Stimulated activated CD4-positive, alpha-beta T cell treated with anti-CD3 and anti-CD28 coated beads, TNF-alpha, amount 100 ng/mL, for 4 hours (primary cell): ENCODE measurements at places on chromosomes 1 and 21.

GRCh38 chr21:44911384-44912157, 9.1 kb downstream of the ITGB2 start:
- no peak for DNase-seq

DNA sequence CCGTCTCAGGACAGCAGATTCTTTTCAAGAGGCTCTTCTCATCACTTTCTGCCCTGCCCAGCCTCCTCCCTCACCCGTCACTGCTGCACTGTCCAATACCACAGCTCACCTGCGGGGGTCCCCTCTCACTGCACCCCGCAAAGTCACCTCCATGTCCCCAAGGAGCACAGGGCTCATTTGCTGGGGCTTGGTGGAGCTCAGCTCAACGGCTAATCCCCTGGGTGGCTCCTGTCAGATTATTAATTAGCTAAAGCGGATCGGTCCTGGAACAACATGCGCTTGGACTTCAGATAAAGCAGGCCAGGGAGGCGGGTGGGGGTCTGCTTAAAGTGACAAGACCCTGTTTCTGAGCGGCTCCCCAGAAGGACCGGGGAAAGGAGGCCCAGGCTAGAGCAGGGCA, 43.1 kb downstream of the CASZ1 start:
- DNase-seq = no peak

- no peak for DNase-seq
These were observed 9.4 kb upstream of the OR2M2 start for GRCh38 chr1:248165186-248165585.

GRCh38 chr1:3663999-3664699, 11.8 kb downstream of the TP73 start:
- no peak for DNase-seq

DNA sequence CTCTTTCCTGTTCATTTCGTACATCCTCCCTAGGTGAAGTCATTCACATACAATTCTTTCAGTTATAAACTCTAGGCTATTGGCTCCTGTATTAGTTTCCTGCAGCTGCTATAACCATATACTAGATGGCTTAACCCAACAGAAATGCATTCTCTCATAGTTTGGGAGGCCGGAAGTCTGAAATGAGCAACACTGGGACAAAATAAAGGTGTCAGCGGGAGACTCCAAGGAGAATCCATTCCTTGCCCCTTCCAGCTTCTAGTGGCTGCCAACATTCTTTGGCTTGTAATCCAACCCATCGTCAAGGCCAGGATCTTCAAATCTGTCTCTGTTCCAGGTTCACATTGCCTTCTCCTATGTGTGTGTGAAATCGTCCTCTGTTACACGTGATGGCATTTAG, 71.3 kb downstream of the TOR3A start:
- DNase-seq = no peak

- DNase-seq = no peak
These were observed 1.5 kb downstream of the EIF3I start for GRCh38 chr1:32223683-32224082.

- no peak for DNase-seq
These were observed 1.0 kb downstream of the LEPR start for GRCh38 chr1:65421351-65422025.

DNA sequence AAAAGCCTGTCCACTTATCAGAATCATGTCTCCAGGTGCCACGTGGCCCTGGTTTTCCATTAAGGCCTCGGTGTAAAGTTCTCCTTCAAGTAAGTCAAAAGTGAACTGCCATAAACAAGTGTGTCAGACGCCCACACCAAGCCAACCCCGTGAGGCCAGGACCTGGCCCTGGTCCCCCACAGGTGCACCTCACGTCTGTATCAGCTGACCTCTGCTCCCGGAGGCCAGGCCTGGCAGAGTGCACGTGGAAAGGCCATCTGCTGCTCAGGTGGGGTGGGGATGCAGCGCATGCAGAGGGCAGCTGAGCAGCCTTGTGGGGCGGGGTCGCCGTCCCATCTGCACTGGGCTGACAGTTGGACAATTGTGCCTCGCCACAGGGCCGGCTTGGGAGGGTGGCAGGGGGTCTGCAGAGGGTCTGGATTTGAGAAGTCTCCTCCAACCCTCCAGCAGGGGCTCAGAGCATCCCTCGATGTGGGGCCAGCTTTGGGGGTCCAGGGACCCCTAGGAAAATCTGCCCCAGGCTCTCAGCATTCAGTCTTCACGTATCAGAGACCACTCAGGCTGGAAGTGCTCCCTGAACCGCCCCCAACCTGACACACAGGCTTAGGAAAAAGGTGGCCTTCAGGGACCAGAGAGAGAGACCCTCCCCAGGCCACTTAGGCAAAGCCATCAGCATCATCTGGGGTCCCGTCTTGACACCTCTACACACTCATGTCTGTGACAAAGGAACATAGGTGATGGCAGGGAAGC, 3.0 kb downstream of the SLC19A1 start:
- no peak for DNase-seq

DNA sequence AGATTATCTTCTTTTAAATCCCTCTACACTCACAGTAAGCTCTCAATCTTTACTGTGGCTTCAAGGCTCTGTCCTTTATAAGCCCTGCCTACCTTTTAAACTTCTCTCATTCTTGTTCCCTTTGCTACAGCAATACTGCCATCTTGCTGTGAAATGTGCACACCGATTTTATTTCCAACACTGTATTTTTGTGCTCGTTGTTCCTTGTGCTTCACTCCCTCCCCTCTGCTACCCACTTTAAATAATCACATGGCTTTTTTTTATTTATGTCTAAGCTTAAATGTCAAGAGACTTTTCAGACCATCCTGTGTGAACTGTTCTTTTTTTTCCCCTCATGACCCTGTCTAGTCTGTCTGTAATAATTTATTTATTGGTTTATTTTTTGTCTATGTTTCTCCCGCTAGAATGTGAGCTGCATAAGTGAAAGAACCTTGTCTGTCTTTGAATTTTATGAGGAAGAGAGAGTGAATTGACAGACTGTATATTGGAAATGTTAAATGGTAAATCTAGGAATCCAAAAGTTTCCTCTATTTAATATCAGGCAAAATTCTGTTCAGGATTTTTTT, 45.7 kb downstream of the ABCD3 start:
- DNase-seq = no peak

- DNase-seq = no peak
These were observed 52.0 kb downstream of the TRIM11 start for GRCh38 chr1:228354390-228355320.

DNA sequence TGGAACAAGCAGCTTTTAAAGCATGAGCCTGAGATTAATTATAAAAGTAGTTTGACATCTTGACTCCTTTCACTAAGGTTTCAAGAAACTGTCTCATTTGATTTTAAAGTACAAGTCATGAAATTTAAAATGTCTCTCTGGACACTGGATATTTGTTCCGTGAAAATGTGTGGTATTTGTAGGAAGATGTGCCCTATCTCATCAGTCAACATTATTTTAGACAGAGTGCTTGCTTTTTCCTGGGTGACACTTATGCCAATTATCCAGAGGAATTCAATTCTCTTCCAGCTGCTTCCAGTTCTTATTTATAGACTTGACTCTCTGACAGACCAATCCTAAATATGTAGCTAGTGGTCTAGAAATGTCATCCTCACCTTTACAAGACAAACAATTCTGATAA, 300.4 kb downstream of the PLA2G4A start:
- no peak for DNase-seq

DNA sequence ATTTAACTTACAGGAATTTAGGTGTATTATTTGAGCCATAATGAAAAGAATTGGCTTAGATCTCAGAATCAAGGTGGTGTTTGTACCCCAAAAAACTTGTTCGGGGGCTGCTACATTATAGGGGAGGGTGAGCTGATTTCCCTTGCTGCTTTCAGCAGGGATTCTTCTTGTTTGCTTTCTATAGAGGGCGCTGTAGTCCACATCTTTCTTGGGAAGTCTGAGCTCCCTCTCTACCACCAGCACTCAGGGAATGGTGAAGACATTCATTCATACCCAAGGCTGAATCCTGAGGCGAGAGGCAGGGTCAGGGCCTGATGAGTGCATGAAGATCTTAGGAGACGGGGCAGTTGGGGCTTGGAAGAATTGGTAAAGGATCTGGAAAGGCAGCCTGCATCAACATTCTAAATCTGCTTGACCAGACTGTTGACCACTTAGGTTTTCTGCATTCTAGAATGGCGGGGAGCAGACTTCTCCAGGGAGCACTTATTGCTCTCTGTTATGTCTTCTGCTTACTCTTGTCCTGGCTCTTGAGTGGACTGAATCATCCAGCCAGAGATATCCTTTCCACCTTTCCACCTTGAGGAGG, 18.9 kb downstream of the SPATA46 start:
- no peak for DNase-seq

GRCh38 chr1:84425150-84425896, 27.0 kb downstream of the DNASE2B start:
- DNase-seq = no peak

DNA sequence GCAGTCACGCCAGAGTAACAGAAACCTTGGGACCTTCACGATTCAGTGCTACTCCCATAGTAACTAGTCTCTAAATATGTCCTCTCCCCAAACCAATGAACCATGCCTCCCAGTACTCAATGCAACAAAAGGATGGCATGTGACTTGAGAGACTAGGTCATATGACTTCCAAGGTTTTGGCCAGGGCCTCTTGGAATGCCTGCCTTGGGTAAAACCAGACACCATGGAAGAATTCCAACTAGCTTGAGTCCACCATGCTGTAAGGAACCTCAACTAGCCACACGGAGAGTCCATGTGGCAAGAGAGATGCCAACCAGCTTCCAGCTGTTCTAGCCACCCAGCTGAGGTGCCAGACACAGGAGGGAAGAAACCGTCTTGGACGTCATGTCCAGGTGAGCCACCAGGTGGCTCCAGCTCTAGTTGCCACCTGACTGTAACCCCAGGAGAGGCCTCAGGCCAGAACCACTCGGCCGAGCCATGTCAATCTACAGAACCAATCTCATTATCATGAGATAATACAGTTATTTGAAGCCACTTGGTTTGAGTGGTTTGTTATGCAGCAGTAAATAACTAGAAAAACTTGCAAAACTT, 115.0 kb downstream of the SYF2 start:
- DNase-seq = no peak

- no peak for DNase-seq
These were observed 284.5 kb downstream of the PTPRU start for GRCh38 chr1:29520571-29521437.

DNA sequence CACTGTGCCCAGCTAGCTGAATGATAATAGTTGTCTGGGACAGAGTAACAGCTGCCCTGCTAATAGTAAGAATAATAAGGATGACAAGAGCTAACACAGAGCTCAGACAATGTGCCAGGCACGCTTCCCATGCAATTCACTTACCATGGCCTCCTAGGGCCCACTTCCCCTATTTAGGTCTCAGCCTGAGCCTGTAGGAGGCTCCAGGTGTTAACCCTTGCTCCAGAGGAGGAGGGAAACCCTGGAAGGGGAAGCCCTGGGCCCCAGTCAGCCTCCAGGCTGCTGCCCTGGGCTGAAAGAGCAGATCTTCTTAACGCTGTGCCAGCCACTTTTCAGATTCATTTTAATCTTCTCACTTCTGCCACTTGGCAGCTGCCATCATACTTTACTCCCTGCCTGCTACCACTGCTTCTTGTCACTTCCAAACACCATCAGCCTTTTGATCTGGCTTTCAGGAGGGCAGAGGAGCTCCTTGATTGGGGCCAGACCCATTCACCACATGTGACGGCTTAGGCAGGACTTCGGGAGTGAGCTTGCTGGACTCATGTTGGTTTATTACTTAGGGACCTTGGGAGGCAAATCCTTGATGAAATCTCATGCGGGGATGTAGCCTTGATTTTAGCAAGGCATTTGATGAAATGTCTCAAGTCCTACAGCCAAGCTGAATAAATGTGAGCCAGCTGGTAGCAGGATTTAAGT, 66.7 kb upstream of the PARP1 start:
- DNase-seq = no peak

DNA sequence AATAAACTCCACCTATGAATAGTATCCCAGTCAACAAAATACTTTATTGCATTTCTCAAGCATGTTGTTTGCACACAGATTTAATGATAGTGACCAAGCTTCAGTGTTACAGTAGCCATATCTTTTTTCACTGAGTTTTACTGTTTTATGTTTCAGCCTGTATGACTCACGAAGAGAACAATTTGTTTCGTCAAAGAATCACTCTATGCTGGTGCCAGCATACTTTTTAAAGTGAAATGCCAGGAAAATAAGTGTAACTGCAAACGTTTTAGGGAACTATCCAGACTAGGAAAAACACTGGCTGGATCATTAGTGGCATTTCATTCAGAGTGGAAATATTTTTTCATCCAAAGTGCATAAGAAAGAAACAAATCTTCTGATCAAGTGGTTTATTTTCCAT, 210.8 kb downstream of the COL11A1 start:
- DNase-seq = no peak

DNA sequence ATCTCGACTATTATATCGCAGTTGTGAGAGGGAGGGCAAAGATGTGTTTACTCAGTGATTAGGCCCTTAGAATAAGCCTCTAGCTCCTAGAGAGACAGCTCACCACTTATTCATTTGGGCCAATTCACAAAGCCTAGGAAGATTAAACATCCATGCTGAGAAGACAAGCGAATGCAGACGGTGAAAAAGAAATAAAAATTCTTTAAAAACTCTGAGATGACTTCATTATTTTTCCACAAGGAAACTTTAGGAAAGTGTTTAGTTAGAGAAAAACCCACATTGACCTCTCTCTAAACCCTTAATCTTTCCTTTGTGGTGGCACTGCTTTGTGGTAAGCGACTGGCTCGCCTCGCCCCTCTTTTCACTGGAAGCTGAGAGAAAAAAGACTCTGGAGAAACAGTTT, 146.8 kb upstream of the DMRTA2 start:
- DNase-seq = no peak

DNA sequence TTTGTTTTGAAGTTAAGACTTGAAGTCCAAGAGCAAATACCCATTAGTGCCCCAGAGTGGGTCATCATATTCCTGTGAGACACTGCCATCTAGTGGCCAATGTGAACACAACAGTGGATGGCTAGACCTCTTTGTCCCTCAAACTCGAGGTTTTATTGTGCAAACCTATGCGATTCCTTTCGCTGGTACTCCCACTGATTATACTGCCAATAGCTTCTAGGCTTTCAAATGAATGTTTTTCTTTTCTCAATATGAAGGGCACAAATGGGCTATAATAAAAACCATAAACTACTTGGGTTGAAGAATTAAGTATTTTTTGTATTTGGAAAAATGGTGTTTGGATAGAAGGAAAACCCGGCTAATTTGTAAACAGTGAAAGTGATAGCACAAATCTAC, 100.4 kb upstream of the ZNF281 start:
- peak; percentile 50 for DNase-seq

DNA sequence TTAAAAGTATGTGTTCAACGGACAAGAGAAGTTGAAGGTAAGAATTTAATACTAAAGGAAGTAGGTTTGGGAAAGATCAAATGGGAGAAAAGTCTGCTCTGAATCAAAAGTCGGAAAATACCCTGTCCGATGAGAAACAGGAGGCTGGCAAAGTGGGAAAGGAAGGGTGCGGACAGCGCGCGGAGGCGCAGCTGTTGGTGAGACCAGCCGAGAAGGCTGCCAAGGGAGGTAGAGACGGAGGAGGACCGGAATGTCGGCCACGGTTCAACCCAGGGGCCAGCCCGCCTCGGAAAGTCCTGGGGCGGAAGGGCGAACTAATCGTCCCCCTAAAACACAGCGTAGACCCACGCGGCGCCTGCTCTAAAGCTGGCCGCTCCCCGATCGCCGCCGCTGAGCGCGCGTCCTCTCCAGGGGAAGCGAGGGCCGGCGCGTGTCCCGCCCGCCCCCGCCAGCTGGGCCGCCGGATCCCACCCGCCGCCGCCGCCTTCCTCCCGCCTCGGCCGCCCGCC, 639 bp upstream of the SPATA1 start:
- no peak for DNase-seq

GRCh38 chr1:93638981-93639380, 42.7 kb downstream of the BCAR3 start:
- DNase-seq = no peak
